ENCODE measurements at places on chromosomes 5 and 9. TPM values are rescaled to one million over a fixed set of nuclear protein-coding genes. Genes with fewer than 3 reads are reported as not detected.

PLK2 gene
- 43.2 TPM for total RNA-seq

OLFML2A gene
- total RNA-seq, result 0.31 TPM

PCDHGA3 gene
- 0.10 TPM for total RNA-seq

SLC45A2 gene
- total RNA-seq, result under 0.01 TPM

HTR4 gene
- total RNA-seq, result not detected

CDKN2B-AS1 gene
- 2.1 TPM for total RNA-seq

PDGFRB gene
- 0.94 TPM for total RNA-seq

RLN2 gene
- 0.31 TPM for total RNA-seq

CDC25C gene
- 1.2 TPM for total RNA-seq

SLC1A3 gene
- total RNA-seq, result 3.9 TPM

TNFSF15 gene
- total RNA-seq, result 2.9 TPM

PSMD5 gene
- 27.5 TPM for total RNA-seq

OR1L4 gene
- not detected for total RNA-seq

DOLPP1 gene
- 1.9 TPM for total RNA-seq

PCDHGB5 gene
- total RNA-seq, result 0.84 TPM

G3BP1 gene
- total RNA-seq, result 72.5 TPM

SLC34A1 gene
- total RNA-seq, result 0.21 TPM

C9orf153 gene
- 1.9 TPM for total RNA-seq

Measured in mononuclear cell (primary cell).